ENCODE measurements at places on chromosomes 7 and 10.

- DNase-seq: no peak
These were observed 30.5 kb upstream of the SRGN start for GRCh38 chr10:69057261-69057950.

- DNase-seq: no peak
These were observed 259.2 kb downstream of the HDAC9 start for GRCh38 chr7:18754766-18755165.

DNA sequence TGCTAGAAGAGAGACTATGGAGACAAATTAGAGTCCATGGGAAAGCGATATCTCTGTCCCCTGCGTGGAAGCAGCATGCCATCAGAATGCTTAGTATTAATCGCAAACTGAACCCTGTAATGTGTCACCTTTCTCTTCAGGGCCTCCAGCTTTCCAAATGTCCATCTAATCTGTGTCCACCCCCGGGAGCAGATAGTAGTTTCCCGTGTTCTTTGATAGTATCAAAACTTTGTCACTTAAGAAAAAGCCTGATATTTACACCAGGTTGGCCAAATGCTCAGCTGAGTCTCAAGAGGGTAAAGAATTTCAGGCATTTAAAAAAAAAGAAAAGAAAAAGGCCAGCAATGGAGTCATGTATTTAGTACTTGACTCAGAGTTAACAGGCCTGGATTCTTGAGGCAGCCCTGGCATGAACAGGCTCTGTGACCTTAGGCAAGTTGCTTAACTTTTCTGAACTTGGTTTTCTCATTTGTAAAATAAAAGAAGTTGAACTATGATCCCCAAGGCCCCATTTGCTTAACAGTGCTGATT lies 10.4 kb upstream of the GSAP start:
- no peak for DNase-seq

DNA sequence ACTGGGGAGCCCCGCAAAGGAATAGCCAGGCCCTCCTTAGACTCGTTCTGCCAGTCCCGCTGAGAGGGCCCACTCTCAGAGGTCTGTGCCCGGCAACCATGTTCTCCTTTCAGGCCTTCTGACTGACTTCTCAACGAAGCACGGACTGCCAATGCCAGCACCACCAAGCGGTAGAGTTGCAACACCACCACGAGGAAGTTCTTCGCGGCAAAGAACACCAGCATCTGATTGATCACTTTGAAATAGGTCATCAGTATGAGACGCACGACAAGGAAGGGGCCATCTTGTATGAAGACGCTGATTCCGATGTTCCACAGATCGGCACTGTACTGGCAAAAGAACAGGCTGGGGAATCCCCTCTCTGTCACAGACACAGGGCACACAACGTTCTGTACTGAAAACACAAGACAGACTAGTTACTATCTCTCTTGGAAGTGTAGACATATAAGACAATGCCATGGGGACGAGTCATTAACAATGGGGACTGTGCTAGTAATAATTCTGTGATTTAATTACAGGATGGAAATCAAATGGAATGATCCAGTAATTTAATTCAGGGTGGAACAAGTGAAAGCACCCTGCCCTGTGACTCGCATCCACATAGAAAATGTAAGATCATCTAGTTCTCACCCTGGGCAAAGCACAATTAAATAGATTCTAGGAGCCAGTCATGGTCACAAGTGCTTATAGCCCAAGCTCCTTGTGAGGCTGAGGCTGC lies 42.7 kb downstream of the TMEM26 start:
- DNase-seq: no peak

DNA sequence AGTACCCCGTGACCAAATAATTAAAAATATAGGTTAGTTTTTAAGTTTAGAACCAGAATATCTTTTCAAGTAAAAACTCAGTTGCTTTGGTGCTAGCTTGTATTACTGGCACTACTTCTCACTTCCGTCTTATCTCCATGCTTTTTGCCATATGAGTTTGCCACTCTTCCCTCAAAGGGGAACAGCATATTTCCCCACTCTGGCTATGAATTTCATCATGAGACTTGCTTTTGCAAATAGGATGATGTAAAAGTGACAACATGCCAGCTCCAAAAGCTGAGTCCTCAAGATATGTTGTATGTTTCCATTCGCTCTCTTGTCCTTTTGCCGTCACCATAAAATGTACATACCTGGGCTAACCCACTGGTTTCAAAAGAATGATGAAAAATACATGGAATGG lies 178.1 kb upstream of the SEMA3A start:
- DNase-seq: no peak

GRCh38 chr10:71981876-71982230 lies 17.7 kb downstream of the CHST3 start:
- DNase-seq: no peak

All from HFF-Myc (cell line).